ENCODE measurements at places on chromosomes 2 and 18. TPM values are rescaled to one million over a fixed set of nuclear protein-coding genes. Genes with fewer than 3 reads are reported as not detected.

DNA sequence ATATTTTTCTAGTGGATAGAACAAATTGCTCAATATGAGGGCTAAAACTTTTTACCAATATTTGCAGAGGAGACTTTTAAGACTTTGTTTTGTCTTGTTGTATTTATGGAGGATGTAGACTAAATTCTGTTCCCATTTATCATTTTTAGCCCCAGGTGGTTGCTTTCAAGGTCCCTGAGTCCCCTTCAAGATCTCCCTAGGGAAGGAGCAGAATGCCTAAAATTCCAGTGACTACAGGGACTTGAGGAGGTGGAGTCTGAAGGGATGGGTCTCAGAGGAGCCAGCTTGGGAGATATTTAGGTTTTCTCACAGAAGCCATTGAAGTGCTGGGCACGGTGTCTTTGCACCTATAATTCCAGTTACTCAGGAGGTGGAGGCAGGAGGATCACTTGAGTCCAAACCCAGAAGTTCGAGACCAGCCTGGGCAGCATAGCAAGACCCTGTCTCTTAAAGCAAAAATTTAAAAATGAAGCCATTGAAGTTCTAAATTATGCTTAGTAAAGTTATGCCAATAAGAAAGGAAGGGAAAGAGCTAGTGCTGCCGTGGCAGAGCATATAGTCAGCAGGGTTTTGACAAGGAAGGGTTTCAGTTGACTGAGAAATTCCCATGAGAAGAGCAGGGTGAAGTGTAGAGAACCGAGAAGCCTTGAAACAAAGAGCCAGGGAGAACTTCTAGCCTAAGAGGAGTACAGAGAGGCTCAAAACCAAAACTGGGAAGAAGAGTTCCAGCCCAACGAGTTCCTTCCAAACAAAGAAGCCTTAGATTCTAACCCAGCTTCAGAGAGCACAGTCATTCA is 43.4 kb downstream of the COMMD1 start:
- no peak for DNase-seq

- no peak for DNase-seq
These were observed 1.8 kb downstream of the ZEB2 start for GRCh38 chr2:144517866-144518747.

GRCh38 chr2:171824086-171824485 is 70.0 kb downstream of the SLC25A12 start:
- no peak for DNase-seq

GRCh38 chr2:132627536-132627935 is 42.5 kb downstream of the LYPD1 start:
- DNase-seq: no peak

DNA sequence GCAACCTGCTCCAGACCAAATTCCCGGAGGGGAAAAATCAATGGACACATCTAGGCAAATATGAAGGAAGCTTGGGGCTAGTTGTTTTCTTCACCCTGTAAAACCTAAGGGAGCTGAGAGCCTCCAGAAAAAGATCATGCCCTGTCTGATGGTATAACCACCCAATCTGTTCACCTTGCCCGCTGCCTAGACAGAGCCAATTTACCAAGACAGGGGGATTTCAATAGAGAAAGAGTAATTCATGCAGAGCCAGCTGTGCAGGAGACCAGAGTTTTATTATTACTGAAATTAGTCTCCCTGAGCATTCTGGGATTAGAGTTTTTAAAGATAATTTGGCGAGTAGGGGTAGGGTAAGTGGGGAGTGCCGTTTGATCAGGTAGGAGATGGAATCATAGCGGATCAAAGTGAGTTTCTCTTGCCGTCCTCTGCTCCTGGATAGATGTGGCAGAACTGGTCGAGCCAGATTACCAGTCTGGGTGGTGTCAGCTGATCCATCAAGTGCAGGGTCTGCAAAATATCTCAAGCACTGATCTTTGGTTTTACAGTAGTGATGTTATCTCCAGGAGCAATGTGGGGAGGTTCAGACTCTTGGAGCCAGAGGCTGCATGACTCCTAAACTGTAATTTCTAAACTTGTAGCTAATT is 35.1 kb upstream of the B4GALT6 start:
- no peak for DNase-seq

Gene C1QL2
- polyA plus RNA-seq: not detected

Gene CCDC68
- polyA plus RNA-seq: 11.9 TPM

GRCh38 chr2:101596333-101596732 is 101.2 kb upstream of the MAP4K4 start:
- no peak for DNase-seq

- peak; percentile 47 for DNase-seq
These were observed at the start of gene SYT4 for GRCh38 chr18:43277164-43277600. Gene SYT4, minus strand, starts transcription at chr18:43277490. Its CDS starts 209 bp downstream, at chr18:43277281.

GRCh38 chr2:48779019-48779716 is 23.6 kb upstream of the LHCGR start:
- DNase-seq: no peak
